ENCODE measurements at places on chromosomes 13 and 19. TPM values are rescaled to one million over a fixed set of nuclear protein-coding genes. Genes with fewer than 3 reads are reported as not detected.

DNA sequence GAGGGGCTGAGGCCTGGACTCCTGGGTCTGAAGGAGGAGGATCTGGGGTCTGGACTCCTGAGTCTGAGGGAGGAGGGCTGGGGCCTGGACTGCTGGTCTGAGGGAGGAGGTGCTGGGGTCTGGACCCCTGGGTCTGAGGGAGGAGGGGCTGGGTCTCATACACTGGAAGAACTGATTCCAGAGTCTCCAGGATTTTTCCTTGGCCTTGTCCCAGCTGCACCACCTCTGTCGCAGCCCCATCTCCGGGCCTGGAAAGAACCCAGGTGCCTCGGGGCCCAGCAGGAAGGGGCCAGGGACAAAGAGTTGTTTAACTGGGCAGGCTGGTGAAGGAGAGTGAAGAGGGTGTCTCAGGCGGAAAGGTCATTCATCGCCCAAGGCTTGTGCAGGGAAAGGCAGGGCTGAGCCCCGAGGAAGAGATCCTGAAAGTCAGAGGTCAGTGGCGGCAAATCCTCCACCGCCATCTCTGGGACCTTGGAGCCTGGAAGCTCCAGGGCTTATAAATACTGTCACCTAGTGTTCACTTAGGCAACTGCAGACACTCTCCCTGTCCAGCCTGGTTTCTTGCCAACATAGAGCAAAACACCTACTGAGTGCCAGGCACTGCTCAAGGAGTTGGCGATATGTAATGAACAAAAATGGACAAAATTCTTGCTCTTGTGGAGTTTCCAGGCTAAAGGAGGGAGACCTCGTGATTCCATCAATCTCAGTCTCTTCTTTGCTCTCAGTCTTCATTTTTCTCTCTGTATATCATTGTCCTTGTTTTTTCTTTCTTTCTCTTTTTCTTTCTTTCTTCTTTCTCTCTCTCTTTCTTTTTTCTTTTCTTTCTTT, 4.4 kb upstream of the KCNN4 start:
- peak; percentile 64 for DNase-seq

Gene CGB8
- total RNA-seq: 0.46 TPM

Gene ATXN8OS
- total RNA-seq: not detected

GRCh38 chr19:46295401-46296201, 1.2 kb upstream of the HIF3A start:
- no peak for DNase-seq

DNA sequence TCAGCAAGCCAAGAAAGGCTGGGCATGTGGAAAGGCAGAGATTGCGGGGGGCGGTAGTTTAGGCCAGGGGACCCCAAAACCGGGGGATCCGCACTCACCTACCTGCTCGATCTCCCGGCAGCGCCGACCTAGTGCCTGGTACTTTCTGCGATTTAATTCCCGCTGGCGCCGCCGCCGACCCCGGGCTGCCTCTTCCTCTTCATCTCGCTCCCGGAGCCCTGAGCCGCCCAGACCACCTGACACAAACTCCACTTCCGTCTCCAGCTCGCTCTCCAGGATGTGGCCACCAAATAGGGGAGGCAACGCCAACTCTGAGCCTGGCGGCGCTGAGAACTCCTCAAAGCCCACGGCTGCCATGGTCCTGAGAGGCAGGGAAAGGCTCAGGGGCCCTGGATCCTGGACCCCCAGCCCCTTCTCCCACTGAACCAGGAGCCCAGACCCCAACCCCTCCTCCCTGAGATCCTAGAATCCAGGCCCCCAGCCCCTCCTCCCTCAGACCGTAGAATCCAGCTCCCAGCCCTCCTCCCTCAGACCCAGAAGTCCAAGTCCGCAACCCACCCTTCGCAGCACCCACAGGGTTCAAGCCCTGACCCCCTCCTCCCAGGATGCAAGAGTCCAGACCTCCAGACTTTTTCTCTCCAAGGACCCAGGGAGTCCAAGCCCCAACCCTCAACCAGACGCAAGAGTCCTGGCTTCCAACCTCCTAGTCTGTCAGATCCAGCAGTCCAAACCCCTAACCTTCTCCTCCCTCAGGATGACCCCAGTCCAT, 933 bp downstream of the TFPT start:
- DNase-seq: peak; percentile 49

DNA sequence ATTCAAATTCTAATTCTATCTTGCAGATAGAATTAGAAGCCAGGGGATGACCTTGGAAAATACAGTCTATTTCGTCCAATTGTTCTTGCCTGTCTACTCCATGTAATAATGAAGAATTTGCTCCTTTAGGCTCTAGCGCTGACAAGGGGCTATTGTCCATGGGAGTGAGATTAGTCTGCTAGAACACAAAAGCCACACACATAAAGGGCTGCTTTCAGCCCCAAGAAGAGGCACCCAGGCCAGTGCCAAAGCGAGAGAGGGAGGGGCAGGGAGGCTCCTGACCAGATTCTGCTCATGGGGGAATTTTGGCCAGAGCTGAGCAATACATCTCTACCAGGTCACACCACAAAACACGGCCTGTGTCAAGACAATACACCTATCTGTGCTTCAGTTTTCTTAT, 1306.9 kb downstream of the UQCRFS1 start:
- DNase-seq: no peak

- no peak for DNase-seq
Observed at GRCh38 chr13:76331943-76332712, 554.1 kb downstream of the KCTD12 start.

DNA sequence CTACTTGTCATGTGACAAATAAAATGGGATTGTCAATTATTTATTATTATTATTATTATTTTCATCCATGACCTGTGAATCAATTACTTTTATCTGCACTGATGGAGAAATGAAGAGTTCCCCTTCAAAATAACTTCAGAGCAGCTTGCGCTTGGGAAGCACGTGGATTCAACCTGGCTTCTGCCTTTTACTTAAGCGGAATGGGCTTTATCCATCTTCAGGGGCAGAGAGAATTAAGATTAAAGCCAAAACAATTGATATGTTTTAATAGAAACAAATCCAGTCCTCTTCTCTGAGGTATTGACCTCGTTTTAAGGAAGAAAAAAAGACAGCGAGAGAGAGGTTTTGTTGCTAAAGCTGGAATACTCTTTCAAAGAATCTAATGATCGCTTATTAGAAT, 876 bp downstream of the SACS start:
- DNase-seq: no peak

DNA sequence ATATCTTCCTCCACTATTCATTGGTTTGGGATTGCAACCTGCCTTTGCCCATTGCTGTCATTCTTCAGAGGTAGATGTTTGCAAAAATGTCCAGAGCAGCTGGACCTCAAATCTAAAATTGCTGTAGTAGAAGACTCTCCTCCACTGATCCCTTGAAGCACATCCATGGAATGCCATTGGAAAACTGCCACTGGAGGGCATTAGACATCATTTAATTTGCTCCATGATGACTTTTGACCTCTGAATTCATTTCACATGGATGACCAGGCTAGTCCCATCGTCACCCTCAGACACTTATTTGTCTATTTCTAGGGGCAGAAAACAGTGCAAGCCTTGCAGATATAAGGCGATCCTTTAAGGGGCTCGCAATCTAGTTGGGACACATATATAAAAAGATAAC, 33.9 kb upstream of the FLT1 start:
- DNase-seq: no peak

GRCh38 chr13:73334445-73334844, 275.6 kb downstream of the KLF5 start:
- DNase-seq: no peak

Gene PRODH2
- total RNA-seq: not detected

Gene ATP1A3
- 35.8 TPM for total RNA-seq

DNA sequence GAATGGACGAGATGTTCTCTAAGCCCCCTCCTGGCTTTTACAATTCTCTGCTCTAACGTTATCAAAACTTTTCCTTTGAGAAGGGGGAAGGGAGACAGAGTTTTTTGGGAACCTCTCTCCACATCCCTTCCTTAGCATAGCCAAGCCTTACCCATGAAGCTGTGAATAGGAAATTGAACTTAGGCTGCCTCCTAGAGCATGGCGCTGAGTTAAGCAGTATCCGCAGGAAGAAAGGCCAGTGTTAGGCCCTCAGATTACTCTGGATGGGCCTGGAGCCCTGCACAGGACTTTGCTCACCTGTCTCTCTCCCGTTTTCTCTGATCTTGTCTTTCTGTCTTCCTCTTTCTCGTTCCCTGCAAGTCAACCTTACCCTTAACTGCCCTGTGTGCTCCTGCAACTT, 39.6 kb downstream of the CYP2B6 start:
- no peak for DNase-seq

DNA sequence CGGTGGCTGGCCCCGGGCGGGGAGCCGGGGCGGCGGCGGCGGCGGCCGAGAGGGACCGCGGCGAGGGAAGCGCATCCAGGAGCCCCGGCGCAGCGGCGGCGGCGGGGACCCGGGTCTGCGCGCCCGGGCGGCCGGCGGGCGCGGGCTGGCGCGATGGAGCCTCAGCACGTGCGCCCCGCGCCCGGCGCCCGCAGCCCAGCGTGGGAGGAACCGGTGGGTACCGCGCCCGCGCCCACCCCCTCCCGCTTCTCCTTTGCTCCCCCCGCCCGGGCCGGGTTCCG, 7.8 kb upstream of the DGKH start:
- no peak for DNase-seq

- no peak for DNase-seq
Observed at GRCh38 chr13:60148918-60149317, 14.8 kb downstream of the DIAPH3 start.

Data from H1 (cell line).